T1000 (cell line): ENCODE measurements at places on chromosomes 2 and 18.

GRCh38 chr18:75045272-75045671 is 163.7 kb downstream of the PTGR3 start:
- no peak for DNase-seq

- no peak for DNase-seq
Observed at GRCh38 chr2:158484892-158485556, 28.3 kb downstream of the PKP4 start.

GRCh38 chr2:183610724-183611123 is 486.5 kb downstream of the NUP35 start:
- no peak for DNase-seq

GRCh38 chr2:238346544-238346943 is 26.2 kb downstream of the TRAF3IP1 start:
- no peak for DNase-seq

- no peak for DNase-seq
Observed at GRCh38 chr2:86411396-86411795, 29.8 kb upstream of the KDM3A start.

DNA sequence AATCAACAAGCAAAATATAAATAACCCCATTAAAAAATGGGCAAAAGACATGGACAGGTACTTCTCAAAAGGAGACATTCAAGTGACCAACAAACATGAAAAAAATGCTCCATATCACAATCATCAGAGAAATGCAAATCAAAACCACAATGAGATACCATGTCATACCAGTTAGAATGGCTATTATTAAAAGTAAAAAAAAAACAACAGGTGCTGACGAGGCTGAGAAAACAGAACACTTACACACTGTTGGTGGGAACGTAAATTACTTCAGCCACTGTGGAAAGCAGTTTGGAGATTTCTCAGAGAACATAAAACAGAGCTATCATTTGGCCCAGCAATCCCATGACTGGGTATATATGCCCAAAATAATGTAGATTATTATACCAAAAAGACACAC is 69.1 kb downstream of the CWC22 start:
- DNase-seq, result no peak

DNA sequence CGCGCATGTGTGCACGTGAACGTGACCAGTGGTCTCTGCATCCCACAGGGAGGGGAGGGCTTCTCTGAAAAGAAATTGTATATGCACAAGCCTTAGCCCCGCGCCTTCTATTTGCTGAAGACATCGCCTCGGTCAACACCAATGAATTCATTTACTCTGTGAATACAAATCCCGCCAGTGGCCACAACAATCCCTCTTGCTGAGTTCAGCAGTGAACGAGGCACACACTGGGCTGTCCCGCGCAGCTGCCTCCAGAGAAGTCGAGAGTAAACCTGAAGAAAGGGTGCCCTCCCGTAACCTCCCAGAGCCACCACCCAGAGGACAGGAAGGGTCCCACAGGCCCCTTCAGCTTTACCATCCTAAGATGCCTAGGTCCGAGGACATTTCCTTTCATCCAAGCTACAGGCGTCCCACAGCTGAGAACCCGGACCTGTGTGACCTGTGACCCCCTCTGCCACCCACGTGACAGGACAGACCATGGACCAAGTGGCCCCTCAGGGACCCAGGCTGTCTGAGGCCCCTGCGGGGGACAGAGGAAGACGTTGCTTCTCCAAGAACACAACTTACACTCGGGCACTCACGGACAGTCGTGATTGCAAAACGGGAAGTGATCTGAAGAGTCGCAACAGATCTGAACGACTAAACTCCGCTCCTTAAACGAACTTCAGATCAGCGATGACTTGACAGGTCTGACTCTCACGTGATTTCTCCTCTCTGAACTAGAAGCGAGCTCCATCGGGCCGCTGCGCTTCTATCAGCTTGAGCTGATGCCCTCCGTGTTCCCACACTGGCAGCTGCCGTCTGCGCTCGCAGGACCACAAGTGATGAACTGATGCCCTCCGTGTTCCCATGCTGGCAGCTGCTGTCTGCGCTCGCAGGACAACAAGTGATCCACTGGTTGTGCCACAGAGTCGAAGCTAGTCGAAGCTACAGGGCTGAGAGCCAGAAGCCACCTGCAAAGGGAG is 92.7 kb downstream of the ZNF516 start:
- no peak for DNase-seq

GRCh38 chr2:37720533-37721200 is 49.2 kb upstream of the CDC42EP3 start:
- no peak for DNase-seq

DNA sequence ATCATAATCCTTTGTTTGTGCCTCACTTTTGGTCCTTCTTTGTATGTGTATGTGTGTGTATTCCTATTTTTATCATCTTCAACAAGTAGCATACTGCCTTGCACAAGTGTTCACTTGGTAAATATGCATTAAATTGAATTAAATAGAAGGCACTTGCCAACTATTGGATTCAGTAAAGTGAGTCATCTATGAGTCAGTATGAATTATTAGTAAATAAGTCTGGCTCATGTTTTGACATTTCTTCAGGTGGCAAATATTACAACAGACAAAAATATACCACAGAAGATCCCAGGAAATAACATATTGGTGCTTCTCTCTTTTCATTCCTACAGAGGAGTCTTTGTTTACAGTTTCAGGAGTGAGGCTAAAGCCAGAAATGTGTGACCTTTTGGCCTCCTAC is 84.1 kb downstream of the CDK15 start:
- no peak for DNase-seq
